ENCODE measurements at places on chromosomes 2 and 18.

DNA sequence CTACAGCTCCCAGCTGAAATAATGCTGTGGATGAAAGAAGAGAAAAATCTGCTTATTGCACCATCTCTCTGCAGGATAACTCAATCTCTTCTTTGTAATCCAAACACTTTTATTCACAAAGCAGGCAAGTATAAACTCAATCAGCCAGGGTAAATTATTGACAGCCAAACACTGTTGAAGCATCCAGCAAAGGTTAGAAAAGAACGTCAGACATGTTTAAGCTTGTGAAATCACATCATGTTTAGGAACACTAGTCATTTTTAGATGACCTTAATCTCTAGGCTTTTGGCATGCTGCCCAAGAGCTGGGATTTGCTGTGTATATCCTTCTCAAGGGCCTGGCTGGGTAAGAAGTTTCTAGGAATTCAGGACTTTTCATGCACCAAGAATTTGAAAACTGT is 1148.1 kb upstream of the FANCL start:
- H3K36me3 ChIP-seq: no peaks in the 10 kb centered on the region
- no peak overlapping the region for H3K27ac ChIP-seq
- DNase-seq: no peak
- H3K27me3 ChIP-seq: no peaks in the 10 kb centered on the region
- no peaks in the 10 kb centered on the region for H3K4me1 ChIP-seq

DNA sequence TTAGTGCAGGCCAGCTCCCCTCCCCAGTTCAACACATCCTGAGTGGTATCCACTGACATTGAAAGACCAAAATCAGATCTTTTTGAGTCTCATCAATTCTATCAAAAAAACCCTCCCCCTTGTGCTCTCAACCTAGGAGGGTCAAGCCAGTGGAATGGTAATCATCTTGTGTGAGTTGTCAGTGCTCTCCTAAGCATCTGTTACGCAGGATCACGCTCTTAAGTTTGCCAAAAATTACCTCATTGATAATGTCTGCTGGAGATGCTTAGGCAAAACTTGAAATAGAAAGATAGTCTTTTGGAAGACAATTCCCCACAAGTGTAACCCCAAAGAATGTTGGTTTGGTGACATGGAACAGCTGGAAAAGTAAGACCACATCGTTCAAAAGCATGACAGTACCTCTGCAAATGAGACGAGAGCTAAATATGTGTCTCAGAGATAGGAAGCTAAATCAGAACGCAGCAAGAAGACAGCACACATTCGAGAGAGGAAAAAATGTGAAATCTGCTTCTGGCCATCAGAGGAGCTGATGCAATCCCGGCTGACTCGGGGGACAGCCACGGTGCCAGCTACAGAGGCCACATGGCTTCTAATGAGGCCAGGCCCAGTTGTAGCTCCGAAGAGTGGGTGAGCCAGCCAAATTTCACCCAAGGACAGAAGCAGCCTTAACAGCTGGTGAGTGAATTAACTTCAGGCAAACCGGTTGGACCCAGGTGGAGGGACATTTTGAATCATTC is 753.9 kb downstream of the RNF144A start:
- H3K4me1 ChIP-seq: no peaks in the 10 kb centered on the region
- no peak overlapping the region for H3K4me3 ChIP-seq
- no peak for DNase-seq
- H3K27me3 ChIP-seq: 0 out of 2 replicates have a peak, but pooled peaks cover 3% of the 10 kb centered on the region
- no peak overlapping the region for H3K27ac ChIP-seq

DNA sequence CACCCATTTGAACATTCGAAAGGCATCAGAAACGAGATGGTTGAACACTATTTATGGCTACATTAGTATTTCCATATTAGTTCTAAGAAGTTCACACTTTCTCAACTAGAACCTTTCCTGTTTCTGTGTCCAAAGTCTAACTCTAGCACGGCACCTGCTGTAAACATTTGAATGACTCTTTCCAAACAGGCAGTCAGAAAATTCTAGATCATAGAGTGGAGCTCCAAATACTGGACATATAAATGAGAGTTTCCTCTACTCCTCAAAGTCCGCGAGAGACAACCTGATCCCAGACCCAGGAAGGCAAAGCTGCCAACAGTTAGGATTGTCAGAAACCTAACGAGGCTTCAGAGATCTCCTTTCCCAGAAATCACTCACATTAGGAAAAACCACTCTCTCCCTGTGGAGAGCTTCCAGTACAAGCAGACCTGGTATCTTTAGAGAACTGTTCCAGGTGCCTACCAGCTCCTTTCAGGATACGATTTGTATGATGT is 10.6 kb downstream of the RND3 start:
- no peak overlapping the region for H3K27ac ChIP-seq
- H3K36me3 ChIP-seq: 0 out of 2 replicates have a peak, but pooled peaks cover 2% of the 10 kb centered on the region
- peaks cover 100% of the 10 kb centered on the region for H3K4me1 ChIP-seq
- no peaks in the 10 kb centered on the region for H3K27me3 ChIP-seq

DNA sequence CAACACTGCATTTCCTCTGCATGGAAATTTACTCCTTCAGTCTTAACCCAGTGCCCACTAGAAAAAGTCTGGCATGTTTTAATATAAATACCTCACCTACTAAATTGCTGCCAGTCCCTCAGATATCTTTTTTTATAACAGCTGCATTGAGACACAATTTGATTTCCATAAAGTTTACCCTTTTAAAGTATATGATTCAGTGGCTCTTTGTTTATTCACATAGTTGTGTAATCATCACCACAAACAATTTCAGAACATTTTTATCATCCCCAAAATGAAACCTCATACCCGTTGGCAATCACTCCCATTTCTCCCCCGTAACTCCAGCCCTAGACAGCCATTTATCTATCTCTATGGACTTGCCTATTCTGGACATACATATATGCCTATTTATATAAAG is 17.0 kb upstream of the FRZB start:
- no peak for DNase-seq
- H3K4me1 ChIP-seq: no peaks in the 10 kb centered on the region
- H3K4me3 ChIP-seq: no peak overlapping the region
- H3K36me3 ChIP-seq: no peaks in the 10 kb centered on the region

DNA sequence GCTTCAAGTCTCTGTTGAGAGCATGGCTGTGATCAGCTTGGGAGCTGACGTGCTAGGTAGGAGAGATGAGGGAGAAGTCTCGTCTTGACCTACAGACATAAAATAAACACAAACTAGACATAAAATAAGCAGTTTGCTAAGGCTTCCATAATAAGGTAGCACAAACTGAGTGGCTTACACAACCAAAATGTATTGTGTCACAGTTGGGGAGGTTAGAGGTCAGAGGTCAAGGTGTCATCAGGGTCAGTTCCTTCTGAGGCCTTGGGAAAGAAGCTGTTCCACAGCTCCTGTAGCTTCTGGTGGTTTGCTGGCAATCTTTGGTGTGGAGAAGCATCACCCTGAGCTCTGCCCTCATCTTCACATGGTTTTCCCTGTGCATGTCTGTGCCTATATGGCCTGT is 20.2 kb downstream of the DAW1 start:
- DNase-seq: no peak
- H3K36me3 ChIP-seq: no peaks in the 10 kb centered on the region
- H3K27me3 ChIP-seq: no peaks in the 10 kb centered on the region
- peaks cover 7% of the 10 kb centered on the region for H3K4me1 ChIP-seq

- 0 out of 2 replicates have a peak overlapping the region, but pooled peaks have one; percentile 7 for H3K4me3 ChIP-seq
- no peaks in the 10 kb centered on the region for H3K27me3 ChIP-seq
- peak overlapping the region; percentile 69 for H3K27ac ChIP-seq
- no peaks in the 10 kb centered on the region for H3K36me3 ChIP-seq
- peak; percentile 98 for DNase-seq
These were observed 57.4 kb downstream of the TRPM8 start for GRCh38 chr2:233974530-233975071.

DNA sequence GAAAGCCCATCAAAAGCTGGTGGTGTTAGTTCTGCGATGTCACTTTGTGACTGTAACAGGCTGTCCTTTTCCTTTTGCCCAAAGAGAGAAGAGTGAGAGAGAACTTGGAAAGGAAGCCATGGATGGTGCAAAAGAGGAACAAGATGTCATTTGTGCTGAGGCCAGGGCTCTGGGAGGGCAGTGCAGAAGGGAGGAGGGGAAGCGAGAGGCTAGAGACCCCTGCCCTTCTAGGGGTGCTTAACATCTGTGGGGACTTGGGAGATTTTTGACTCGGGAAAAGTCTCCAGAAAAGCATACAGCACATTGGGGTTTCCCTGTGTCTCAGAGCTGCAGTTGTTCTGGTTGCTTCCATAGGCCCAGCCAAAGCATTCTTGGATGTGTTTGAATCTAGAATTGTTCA is 49.6 kb downstream of the ZBTB7C start:
- H3K4me1 ChIP-seq: no peaks in the 10 kb centered on the region
- no peak overlapping the region for H3K27ac ChIP-seq
- H3K4me3 ChIP-seq: no peak overlapping the region
- no peaks in the 10 kb centered on the region for H3K36me3 ChIP-seq

DNA sequence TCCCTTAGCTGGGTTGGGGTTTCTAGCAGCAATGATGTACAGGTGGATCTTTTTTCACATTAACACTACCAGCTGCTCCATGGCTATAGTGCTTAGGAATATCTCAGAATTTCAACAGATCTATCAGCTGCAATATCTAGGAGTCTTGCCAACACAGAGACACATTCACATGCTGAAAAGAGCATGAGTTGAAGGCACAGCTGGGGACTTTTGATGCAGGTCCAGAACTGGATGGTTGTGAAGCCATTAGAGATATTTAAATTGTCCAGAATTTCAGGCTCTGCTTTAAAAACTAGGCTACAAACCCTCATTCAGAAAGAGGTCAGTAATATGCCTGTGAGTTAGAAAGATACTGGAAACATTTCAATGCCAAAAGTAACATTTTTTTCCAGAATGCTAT is 122.2 kb upstream of the CCDC195 start:
- H3K4me1 ChIP-seq: no peaks in the 10 kb centered on the region
- DNase-seq: no peak
- no peaks in the 10 kb centered on the region for H3K27me3 ChIP-seq

DNA sequence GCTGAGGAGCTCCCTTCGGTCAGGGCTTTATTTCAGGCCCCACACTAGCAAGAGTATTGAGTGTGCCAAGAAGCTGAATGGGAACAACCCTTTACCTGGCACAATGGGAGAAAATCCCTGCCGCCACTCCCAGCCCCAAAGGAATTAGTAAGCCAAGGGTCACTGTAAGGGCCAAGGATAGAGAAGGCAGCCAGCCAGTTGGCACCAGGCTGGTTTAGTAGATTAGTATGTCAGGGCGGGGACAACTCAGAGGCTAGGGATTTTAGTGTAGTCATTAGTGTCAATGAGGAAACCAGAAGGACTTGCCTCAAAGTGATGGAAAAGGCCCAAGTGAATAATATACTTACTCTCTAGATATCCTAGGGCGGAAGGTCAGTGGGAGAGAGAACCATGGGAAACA is 34.9 kb upstream of the CYP26B1 start:
- peaks cover 13% of the 10 kb centered on the region for H3K4me1 ChIP-seq
- H3K27me3 ChIP-seq: no peaks in the 10 kb centered on the region
- H3K27ac ChIP-seq: no peak overlapping the region
- no peak overlapping the region for H3K4me3 ChIP-seq
